Muscle of leg (tissue), 16 donors: ENCODE measurements at places on chromosomes 7 and 10.

DNA sequence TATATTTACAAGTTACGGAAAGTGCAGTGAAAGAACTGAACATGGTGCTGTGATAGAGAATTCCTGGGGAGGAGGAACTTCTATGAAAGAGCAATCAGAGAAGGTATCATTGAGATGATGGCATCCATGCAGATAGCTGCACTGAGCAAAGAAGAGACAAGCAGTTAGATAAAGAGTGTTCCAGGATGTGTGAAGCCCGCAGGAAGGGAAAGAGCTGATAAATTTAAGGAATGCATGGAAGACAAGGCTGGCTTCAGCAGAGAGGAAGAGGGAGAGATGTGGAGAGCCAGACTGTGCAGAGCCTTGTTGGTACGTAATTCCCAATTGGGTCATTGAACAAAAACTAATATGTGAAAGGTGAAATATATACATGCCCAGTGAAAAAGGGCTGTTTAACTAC, 538.9 kb downstream of the INHBA start:
- no peak for DNase-seq

DNA sequence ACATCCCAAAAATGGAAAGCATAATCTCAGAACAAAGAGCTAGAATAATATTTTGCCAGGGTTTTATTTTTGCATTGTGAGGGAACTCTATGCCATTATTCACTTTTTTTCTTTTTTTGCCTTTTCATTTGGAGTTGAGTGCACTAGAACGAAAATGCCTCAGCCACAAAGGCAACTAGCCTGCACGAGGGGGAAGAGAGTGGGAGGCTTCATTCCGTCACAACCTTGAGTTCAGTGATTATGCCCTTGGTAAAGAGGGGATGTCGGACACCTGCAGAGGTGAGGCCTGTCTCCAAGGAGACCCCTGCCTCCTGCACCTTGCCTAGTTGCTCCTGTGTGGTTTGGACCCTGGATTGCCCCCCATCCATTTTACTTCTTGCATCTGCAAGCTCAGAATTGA, 232.7 kb downstream of the TEX36 start:
- DNase-seq, result no peak

DNA sequence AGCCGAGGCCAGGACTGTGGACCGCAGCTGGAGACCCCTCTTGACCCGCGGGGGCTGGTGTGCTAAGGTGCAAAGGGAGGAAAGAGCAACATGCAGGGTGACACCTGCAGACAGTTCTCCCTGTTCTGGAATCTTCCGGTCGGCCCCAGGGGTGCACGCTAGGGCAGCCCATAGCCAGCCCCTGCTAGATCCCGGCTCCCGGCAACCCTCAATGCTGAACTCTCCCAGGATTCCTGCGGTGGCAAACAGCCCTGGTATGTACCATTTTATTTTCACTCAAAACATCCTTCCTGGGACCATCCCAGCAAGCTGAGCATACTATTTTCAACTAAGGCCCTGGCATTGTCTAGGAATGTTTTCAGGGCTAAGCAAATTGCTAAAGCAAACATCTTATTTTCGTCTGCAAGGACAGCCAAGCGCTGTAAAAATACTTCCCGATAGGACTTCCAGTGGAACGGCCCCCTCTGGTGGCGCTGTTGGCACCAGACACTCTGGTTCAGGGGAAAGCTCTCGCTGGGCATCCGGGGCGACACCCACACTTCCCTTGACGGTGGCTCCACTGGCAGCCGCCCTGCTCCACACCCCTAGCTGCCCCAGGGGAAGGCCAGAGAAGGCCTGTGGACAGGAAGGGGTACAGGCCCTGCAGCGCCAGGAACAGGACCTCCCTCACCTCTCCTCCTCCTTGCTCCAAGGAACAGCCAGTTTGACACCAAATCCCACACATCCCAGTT, 99.4 kb downstream of the CTBP2 start:
- DNase-seq, result peak; percentile 92

DNA sequence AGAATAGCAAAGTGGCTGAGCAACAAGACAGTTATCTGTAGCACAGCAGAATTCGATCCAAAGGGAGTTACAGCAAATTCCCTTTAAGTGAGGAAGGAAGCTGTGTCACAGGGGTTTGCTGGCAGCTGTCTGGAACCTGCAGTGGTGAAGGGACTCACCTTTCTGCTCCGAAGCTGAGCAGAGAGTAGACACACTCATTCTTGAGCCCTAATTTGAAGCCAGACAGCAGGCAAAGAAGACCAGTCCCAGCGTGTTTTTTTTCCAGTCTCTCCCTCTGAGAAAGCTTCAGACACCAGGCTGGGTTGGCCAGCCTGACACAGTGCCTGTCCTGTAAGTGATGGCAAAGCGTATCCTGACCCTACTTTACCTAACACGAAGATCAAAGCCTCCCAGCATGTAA, 210.7 kb downstream of the TRIL start:
- no peak for DNase-seq

DNA sequence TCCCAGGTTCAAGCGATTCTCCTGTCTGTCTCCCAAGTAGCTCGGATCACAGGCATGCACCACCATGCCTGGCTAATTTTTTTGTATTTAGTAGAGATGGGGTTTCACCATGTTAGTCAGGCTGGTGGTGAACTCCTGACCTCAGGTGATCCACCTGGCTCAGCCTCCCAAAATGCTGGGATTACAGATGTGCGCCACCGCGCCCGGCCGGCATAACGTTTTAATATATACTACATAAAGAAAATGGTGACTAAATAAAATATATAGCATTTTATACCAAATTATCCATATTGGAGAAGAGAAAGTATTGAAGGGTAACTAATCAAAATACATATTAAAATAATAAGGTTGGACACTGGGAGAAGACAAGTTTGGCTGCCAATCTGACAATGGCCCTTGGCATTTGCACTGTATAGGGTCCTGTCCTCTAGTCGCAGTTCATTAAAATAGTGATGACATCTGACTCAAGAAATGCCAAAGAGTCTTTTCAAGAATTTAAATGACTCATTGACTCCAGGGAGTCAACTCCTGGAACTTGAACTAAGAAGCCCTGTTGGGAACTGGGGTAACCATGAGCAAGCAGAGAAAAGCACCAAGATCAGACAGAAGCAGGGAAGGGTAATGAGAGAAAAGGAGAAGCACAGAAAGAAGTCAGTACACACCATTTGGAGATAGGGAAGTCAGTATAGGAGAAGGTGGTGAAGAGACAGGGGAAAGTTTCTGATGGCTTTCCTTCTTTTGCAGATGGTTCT, 91.1 kb downstream of the CH25H start:
- peak; percentile 43 for DNase-seq

DNA sequence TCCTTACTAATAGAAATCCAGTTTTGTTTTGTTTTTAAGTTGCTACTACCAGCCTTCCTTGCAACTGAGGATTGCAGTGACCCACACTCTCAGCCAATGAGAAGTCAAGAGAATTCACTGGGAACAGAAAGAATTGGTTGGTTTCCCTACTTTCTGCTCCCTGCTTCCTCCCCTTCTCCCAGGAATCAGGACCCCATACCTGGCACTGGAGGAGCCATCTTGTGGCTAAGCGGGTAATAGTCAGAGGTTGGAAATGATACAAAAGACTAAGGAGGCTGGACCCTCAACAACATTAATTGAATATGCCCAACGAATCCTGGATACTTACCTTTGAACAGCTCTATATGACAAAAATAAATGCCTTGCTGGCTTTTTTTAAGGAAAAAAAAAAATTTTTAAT, 6.3 kb downstream of the TMEM176A start:
- no peak for DNase-seq

DNA sequence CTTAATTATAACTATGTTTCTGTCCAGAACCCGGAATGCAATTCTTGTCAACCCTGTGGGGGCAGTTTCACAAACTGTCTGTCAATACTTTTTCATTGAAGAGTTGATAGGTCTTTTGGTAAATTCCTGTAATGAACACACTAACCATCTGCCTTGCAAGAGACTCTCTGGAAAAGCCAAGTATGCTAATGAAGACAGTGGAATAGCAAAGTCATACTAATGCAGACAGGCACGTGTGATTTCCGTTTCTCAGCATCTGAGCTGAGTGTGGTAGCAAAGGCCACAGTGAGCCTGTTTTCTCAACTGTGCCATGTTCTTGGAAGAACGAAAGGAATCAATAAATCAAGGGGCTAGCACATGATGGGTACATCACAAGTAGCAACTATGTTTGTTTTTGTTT, 494.1 kb upstream of the NRP1 start:
- no peak for DNase-seq

DNA sequence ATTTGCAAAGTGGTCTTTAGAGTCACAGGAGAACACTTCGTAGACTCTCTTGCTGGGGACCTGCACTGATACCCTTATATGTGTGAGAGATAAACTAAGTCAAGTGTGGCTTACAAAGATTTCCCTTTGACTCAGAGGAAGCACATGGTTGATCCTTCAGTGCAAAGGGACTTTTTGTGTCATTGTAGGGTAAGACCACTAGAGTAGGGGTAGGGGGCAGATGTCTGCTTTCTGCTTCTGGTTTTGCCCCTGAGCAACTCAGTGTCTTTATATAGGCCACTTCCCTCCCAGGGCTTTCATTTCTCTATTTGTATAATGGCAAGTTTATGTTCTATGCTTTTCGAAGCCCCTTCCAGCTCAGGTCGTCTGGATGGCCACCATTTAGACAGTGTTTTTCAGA, 281.7 kb downstream of the SORCS3 start:
- DNase-seq, result no peak

- no peak for DNase-seq
These were observed 7.5 kb downstream of the SFXN3 start for GRCh38 chr10:101038484-101038883.

DNA sequence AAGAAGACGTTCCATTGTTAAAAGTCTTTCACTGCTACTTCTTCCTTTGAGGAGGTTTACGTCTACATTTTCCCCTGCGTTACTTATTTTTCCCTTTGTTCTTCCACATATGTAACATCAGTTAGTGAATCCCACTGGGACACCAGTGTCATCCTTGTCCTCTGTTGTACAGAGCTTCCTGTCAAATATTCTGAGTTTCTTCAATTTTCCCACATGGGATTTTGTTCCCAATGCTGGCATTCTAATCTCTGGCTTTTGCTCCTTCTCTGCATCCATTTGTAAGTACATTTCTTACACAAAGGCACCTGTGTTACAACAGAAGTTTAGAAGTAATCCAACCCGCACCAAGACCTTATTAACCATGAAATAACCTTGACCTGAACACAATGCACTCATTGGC, 627.4 kb upstream of the PFKP start:
- DNase-seq, result peak; percentile 6

DNA sequence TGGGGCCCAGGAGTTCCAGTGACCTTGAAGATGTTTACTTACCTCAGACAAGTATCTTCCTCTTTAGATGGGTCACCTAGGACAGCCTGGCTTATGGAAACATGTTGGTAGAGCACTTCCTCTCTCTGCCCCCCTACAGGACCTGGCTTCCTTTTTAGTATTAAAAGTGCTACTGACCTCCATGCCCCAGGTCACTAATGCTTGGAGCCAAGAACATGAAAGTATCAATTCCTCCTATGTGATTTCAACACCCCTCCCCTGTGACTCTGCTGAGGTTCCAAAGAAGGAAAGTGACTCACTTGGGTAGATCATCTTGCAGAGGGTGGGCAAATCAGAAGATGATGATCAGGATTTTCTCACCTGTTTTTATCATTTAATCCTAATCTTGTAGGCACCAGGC, 125.3 kb upstream of the CCDC6 start:
- DNase-seq, result peak; percentile 19

DNA sequence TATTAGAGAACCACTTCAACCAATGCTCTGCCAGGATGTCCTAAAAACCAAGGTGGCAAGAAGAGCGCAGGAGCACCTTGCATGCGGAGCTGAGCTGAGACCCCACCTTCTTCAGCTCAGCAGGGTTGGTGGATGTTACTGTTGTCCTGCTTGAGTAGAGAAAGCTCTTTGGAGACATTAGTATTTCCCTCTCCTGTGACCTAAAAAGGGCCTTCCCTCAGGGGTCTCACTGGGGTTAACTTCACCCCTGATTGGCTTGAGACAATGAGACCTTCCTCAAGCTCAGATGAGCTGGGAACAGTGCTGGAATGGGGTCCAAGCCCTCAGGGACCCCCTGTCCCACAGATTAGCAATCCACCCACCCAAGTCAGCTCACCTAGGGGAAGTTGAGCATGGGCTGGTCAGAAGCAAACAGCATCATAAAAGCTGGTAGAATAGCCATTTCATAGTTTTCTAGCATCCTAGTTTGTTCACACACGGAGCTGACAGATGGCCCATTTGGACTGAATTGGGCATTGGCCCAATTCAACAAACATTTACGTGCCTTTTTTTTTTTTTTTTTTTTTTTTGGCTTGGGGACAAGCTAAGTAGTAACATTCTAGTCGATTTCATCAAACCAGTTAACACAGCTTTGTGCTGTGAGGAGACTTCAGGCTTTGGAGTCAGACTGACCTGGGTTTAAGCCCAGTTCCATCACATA, 100.6 kb upstream of the HABP2 start:
- no peak for DNase-seq

DNA sequence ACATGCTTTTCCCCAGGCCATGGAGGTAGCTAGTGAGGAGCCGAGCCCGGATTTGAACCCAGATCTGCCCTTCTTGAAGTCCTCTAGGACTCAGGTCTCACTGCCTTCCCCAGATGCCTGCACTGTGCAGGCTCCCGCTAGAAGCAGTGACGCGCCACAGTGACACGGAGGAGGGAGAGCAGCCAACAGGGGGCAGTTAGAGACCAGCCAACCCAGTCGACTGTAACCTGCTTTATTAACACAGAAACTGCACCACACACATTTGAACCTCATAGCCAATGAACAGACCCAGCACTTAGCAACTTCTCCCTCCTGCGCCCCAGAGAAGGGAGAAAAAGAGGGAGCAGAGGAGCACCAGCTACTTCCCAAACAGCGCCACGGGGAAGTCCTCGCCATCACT, 27.4 kb downstream of the PILRA start:
- DNase-seq, result no peak

DNA sequence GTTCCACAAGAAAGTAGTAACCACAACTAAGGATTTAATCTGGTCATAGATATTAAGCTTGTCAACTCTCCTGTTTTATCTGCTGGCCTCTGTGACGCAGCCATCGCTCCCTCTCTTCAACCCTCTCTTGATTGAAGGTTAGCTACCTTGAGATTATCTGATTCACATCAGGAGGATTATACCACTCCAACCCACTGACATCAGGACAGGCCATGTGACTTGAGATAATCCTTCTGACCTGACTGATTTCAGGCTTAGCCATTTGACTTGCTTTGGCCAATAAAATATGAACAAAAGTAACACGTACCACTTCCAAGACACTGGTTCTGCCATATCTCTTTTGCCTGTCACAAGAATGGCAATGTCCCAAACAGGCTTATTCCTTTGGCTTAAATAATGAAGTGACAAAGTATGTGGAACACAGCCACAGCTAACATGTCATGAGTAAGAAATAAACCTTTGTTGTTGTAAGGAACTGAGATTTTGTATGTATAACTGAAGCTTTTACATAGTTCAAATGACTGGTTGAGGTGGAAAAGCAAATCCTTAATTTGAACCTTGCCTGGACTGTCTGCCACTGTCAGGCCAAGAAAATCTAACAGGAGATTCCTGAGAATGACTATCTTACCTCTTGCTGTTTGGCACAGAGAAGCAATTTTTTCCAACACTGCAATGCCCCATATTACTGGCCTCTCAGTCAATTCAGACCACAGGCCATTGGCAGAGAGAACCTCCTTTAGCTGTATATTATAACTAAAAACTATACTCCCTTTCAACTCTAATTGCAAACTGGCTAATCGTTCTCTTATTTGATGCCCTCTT, 13.9 kb downstream of the ZNF438 start:
- DNase-seq, result no peak
